ENCODE measurements at places on chromosomes 3 and 15.
A peak's percentile ranks its signal among the peaks of the same experiment; 100 is the strongest.

DNA sequence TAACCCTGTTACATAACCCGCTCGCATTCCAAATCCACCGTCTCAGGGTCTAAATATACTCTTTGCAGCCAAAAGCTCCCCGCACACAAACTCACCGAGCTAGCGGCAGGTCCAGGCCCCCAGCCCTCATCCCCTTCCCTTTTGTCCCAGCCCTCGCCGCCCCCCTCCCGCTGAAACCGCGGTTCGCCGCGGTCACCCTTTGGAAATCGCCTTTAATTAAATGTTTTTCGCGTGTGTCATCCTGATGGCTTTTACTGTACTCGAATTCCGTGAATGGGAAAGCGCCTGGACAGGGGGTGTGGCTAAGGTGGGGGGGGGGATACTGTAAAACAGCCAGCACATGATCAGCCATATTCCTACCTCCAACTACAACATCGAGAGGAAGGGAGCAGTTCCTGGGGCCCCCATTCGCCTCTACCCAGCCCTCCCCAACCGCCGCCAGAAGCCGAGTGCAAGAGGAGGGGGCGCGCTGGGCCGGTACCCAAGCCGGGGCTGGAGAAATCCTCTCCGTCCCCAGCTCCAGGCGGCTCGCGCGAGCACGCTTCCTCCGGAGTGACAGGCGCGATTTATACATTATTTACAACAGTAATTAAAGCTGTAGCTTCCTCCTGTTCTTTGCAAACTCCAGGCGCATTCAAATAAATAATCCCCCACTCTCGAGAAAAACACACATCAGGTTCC is 1.7 kb downstream of the RORA start:
- no peak for DNase-seq

DNA sequence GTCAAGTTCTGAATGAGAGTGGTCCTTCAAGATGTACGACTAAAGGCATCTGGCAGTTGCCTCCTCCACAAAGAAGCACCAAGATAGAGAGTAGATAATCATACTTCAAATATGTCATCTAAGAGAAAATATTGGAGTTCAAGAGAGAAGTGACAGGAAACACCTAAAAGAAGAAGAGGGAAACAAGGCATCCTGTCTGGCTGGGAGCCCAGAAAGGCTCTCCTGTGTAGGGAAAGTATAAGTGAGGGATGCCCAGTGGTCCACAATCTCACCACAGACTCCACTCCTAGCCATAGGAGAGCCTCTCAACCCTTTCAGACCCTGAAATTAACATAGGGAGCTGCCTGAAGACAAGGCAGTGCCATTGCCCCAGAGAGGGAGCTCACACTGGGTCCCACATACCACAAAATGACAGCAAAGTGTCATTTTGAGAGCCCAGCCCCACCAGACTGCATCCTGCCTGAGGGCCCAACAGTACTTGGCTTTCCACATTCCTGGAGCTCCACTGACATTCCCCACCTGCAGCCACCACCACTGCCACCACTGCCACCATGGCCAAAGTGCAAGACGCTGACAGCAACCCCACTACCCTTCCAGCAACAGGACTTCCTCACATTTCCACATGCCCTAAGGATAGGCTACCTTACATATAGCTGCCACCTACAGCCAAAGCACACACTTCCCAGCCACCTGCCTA is 210.6 kb downstream of the ATP8B4 start:
- DNase-seq, result no peak

DNA sequence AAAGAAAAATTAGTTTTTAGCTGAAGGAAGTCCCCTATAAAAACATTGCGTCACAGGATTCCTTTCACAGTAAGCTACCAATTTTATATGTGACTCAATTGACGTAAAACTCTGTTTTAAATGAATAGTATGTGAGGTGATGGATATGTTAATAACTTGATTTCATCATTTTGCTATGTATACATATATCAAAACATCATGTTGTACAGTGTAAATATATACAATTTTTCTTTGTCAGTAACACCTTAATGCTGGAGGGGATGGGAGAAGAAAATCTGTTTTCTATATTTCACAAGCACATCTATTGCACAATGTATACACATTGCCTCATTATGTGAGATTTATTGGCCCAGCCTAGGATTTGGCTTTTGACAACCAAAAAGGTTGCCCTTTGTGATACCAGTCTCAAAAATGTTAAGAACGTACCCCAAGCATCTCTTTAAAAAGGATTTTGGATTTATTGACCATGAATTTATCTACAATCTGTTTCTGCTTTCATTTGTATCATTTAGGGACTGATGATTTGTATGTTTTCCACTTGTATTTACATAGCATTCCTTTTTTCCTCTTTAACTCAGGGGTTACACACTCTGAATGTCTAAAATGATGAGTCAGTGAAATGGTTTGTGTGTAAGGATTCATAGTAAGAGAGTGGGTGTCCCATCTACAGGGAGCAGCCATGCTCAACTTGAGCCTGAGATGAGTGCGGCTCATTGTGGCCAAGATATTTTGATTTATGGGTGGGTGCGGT is 62.6 kb downstream of the CRTC3 start:
- DNase-seq, result no peak

- DNase-seq, result no peak
These were observed 21.9 kb downstream of the KLHL6 start for GRCh38 chr3:183533412-183534132.

- DNase-seq, result no peak
These were observed 11.0 kb downstream of the FBLN2 start for GRCh38 chr3:13559764-13560525.

DNA sequence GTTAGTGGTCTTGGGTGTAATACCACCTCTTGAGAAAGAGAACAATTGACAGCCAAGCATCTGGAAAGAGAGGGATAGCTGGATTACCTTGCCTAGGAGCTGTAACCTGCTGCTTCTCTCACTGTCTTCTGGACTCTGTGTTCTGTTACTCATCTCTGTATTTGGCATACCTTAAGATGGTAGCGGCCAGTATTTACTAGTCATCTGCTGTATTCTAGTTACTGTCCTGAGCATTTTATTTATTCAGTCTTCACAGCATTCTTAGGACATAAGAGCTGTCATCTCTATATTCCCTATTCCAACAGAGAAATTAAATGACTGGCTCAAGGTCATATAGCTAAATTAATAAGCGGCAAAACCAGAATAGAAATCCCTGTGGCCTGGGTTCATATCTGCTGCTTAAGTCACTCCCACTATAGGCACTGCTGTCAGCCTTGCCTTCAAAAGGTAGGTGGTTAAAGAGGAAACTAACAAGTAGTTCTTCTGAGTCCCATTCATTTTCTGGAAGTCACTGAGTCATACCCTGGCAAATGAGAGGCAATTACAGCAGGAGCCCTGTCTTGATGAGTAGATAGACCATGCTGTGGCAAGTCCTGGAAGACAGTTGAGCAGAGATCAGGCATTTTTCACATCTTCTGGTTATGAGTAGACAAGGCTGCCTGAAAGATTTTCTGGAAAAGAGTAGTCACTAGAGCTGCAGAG is 68.2 kb downstream of the RAB7A start:
- DNase-seq, result no peak

- DNase-seq, result no peak
These were observed 29.0 kb downstream of the CPOX start for GRCh38 chr3:98564282-98565005.

GRCh38 chr3:9201955-9202354 is 47.5 kb downstream of the SRGAP3 start:
- DNase-seq, result no peak

- DNase-seq, result no peak
These were observed 637.1 kb upstream of the CCDC54 start for GRCh38 chr3:106740116-106740515.

GRCh38 chr15:67146234-67146633 is 80.8 kb downstream of the SMAD3 start:
- DNase-seq, result peak; percentile 19

- DNase-seq, result no peak
These were observed 456.0 kb downstream of the TUSC7 start for GRCh38 chr3:117165601-117166051.

GRCh38 chr15:64586259-64586870 is 126.0 kb downstream of the ZNF609 start:
- no peak for DNase-seq

DNA sequence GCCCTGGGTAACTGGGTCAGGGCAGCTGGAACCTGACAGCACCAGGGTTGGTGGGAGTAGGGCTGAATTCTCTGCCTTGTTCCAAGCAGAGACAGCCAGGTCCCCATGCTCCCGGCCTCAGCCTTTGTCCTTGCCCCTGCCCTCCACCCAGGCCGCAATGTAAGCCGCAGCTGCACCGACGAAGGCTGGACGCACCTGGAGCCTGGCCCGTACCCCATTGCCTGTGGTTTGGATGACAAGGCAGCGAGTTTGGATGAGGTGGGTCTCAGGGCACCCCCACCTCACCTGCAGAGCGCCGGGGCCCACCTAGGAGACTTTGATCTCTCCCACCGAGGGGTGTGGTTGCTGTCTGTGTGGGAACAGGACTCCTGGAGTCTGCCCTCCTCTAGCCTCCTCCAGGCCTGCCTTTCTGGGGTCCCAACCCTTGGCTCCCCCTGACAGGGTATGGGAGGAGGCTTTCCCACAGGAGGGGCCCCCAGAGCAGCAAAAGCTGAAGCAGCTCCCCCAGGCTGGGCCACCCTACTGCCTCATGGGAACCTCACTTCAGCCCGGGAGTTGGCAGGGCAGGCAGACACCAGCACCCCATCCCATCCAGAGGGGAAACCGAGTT is 23.4 kb downstream of the VIPR1 start:
- no peak for DNase-seq

- DNase-seq, result no peak
These were observed 1.2 kb downstream of the KPNA1 start for GRCh38 chr3:122513386-122514122.

DNA sequence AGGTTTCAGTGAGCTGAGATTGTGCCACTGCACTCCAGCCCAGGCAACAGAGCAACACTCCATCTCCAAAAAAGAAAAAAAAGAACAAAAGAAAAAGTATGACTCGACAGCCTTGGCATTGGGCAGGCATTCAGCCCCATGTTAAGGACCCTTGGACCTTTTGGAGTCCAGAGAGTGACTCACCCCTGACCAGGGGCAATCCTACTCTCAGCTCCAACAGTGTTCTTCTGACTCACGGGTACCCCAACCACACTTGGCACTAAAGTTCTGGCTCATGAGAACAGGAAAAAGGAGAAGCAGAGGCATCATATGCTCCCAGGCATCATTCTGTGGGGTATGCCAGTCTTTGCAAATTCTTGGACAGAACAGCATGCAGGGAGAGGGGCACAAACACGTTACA is 252.4 kb upstream of the HES1 start:
- no peak for DNase-seq

DNA sequence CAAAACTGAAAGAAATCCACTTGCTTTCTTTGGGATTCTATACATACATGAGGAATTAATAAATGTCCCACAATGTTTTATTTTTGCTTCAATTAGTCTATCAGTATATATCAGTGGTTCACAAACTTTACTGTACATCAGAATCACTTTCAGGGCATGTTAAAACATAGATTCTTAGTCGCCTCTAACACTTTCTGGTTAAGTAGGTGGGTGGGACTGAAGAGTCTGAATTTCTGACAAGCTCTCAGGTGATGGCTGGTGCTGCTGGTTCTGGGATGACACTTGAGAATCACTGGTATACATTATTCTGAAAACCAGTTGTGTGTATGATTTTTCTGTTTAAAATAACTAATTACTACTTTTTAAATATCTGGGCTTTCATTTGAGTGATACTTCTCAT is 393.3 kb downstream of the TBC1D5 start:
- no peak for DNase-seq

GRCh38 chr3:124793054-124793739 is 62.9 kb downstream of the UMPS start:
- no peak for DNase-seq

DNA sequence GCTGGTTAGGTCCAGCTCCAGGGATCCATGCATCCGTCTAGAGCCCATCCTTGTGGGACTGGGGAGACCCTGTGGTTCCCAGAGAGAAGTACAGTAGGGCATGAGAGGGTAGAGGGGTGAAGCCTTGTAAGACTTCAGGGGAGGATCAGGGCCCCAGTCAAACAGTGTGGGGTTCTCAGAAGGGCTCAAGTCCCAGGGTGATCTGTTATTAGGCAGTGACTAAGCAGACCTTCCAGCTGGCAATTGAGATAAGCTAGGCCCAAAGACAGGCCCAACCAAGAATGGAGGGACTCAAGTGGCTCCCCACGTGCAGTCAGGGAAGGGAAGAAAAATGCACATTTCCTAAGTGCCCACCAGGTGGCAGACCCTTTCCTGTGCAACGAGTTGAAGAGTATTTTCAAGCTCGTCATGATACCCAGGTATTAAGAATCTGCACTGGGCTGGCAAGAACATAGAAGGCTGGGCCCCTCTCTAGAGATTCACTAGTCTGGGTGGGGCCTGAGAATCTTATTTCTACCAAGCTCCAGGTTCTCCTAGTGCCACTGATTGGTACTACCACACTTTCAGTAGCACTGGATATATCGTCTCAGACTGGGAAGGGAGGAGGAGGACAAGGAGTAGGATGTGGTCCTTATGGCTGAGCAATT is 240.8 kb downstream of the NR1D2 start:
- DNase-seq, result peak; percentile 25

DNA sequence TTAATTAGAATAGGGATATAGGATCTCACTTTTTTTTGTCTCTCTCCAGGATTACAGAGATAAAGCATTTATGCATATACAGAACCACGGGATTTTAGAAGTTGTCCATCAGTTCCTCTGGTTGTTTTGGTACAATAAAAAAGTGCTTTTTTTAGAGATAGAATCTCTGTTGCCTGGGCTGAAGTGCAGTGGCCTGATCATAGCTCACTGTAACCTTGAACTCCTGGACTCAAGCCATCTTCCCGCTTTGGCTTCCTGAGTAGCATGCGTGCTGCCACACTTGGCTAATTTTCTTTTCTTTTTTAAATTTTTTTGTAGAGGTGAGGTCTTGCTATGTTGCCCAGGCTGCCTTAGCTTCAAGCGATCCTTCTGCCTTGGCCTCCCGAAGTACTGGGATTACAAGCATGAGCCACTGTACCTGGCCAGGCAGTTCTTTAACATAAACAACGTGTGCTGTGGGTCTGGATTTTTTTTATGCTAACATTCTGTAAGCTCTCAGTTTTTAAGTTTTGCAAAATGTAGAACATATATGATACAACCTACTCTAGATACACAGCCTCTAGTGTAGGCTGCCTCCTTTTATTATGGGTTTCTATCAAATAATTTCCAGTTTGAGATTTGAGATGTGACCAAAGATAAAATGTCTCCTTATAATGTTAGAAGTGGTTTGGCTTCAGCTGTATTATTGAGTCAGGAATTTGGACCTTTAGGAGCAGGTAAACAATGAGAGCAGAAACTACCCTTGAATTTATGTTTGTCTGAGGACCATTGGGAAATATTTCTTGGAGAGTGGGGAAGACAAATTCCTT is 57.4 kb upstream of the ULK4 start:
- no peak for DNase-seq

DNA sequence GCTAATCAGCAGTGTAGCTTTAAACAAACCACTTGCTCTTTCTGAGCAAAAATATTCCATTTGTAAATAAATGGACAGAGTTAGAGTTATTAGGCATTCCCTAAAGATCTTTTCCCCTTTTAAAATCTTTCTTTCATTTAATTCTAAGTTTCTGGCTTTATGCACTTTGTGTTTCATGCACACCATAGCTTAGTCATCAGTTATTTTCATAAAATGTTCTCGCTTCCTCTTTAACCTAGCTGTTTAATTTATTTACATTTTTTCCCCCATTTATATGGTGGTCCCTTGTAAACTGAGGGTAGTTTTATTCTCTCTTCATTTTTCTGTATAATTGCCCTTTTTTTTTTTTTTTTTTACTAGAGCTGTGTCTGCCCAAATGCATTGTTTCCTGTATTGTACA is 315.0 kb upstream of the LRRFIP2 start:
- no peak for DNase-seq

Data from NCI-H446 treated with DMSO at 0.1 percent for 48 hours (cell line).